Naive thymus-derived CD4-positive, alpha-beta T cell (primary cell): ENCODE measurements at places on chromosomes 16 and 17. TPM values are rescaled to one million over a fixed set of nuclear protein-coding genes. Genes with fewer than 3 reads are reported as not detected.

- no peak for DNase-seq
Observed at GRCh38 chr16:17258848-17259713, 211.7 kb downstream of the XYLT1 start.

- no peak for DNase-seq
Observed at GRCh38 chr16:20747030-20747816, 5.6 kb upstream of the THUMPD1 start.

HSPB9 gene
- total RNA-seq = 0.12 and 0.15 TPM in 2 replicates

- DNase-seq = no peak
Observed at GRCh38 chr16:11280616-11281522, at the start of gene PRM1. Gene PRM1 (minus strand): TSS chr16:11281330. CDS start chr16:11281238, 92 bp downstream.

GRCh38 chr17:45042346-45043120, 8.9 kb downstream of the DCAKD start:
- DNase-seq = no peak

DNA sequence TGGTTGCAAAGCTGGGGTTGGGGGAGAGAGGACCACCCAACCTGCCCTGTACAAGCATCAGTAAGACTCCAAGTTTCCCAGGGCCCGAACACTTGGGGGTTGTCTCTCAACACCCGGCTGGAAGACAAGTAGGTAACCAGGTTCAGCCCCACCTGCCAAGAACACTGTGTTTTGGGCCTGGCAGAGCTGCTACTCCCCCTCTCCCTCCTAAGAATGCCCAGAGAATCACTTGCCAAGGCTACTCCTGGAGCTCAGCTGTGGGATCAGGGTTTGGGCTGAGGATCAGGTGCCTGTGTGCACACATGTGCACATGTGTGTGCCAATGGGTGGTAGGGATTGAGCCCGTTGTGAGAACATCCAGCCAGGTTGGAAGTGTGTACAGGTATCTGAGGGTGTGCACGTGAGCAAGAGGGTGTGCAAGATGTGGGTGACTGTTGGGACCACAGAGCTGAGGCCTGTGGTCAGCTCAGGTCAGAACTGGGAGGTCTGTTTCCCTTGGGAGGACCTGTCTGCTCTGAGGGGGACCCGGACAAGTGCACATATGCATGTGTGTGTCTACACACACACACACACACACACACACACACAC, 2.3 kb downstream of the HSD11B2 start:
- DNase-seq = no peak

- no peak for DNase-seq
Observed at GRCh38 chr16:15798671-15799070, 58.2 kb downstream of the MYH11 start.

- no peak for DNase-seq
Observed at GRCh38 chr16:30728899-30729672, 19.1 kb upstream of the PHKG2 start.

DNA sequence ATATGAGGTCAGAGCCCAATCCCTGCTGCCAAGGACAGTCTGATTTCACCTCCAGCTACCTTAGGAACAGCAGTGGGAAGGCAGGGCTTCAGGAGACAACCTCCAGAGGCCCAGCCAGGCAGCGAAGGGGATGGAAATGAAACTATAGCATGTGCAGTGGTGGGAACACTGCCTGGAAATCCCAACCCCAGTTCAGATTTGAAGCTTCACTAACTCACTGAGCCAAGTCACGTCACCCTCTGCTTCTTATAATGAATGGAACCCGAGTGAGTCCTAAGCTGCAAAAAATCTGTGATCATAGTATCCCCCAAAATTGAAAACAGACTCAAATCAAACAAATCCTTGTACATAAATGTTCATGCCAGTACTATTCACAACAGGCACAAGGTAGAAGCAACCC, 36.0 kb upstream of the SLC39A11 start:
- DNase-seq = no peak

OTOP2 gene
- total RNA-seq = not detected

DNA sequence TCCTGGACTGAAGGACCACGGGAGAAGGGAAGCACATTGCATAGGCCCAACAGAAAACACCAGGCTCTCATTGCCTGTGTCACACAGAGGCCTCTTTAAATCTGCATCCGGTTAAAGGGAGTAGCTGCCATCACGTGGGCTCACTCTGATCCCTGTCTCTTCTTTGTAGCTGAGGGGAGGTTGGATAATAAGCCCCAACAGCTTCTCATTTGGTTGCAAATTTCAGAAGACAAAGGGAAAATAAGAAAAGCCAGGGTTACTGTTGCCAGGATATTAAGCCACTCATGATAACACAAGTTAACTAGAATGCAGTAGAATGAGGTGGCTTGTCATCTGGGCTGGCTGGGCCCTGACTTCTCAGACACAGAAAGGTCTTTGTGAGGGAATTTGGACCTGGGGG, 325.1 kb upstream of the ERCC4 start:
- DNase-seq = no peak

DNA sequence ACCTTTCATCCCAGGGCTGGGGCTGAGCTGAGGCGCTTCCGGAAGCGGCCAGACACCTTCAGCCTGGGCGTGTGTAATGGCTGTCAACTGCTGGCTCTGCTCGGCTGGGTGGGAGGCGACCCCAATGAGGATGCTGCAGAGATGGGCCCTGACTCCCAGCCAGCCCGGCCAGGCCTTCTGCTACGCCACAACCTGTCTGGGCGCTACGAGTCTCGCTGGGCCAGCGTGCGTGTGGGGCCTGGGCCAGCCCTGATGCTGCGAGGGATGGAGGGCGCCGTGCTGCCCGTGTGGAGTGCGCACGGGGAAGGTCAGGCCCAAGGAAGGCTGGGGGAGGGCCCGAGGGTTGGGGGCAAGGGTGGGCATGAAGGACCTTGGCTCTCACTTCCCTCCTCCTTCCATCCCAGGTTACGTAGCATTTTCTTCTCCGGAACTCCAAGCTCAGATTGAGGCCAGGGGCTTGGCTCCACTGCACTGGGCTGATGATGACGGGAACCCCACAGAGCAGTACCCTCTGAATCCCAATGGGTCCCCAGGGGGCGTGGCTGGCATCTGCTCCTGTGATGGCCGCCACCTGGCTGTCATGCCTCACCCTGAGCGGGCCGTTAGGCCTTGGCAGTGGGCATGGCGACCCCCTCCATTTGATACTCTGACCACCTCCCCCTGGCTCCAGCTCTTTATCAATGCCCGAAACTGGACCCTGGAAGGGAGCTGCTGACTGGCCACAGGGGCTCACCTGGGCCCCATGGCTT, 19.6 kb downstream of the PFAS start:
- no peak for DNase-seq
